SK-N-SH (cell line): ENCODE measurements at places on chromosomes 13 and 19. TPM values are rescaled to one million over a fixed set of nuclear protein-coding genes. Genes with fewer than 3 reads are reported as not detected.

- DNase-seq: no peak
Observed at GRCh38 chr13:102838982-102839381, 6.8 kb upstream of the ERCC5 start.

DNA sequence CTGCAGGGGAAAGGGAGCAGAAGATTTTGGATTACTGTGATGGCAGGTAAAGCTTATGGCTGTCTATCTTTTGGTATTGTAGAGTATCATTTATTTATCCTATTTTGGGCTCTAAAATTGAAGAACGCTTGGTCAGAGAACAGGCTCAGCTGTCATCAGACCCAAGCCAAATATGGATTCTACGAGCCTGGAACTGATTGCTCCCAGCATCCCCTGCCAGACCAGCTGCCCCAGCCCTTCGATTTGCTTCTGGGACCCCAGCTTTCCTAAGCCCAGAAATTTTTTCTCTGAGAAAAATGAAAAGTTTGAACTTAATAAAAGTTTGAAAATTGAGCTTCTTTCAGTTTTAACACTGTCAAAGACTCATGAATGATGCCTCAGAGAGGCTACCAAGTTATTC is 472.8 kb downstream of the DACH1 start:
- DNase-seq: no peak

- no peak for DNase-seq
Observed at GRCh38 chr13:79781829-79782540, 301.0 kb downstream of the NDFIP2 start.

DNA sequence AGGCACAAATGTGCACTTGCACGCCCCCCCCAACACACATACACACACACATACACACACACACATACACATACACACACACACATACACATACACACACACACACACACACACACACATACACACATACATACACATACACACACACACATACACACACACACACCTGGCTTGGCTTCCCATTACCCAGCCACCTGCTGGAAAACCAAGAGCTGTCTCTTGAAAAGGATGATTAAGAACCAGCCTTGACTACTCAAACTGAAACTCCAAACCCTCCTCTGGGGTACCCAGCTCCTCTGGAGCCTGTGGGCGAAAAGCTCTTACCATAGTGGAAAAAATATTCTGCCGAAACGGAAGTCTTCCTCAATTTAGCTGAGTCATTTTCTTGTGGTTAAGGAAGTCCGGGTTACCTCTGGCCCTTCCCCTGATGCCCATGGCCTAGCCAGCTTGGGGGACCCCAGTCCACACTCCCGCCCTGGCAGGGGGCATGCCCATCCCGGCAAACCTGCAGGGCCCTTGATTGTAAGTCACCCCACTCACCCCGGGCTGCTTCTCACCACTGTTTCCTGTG is 21.9 kb downstream of the CEBPA start:
- no peak for DNase-seq

- DNase-seq: peak; percentile 79
Observed at GRCh38 chr19:58409010-58409790, 751 bp downstream of the ZNF584 start.

DNA sequence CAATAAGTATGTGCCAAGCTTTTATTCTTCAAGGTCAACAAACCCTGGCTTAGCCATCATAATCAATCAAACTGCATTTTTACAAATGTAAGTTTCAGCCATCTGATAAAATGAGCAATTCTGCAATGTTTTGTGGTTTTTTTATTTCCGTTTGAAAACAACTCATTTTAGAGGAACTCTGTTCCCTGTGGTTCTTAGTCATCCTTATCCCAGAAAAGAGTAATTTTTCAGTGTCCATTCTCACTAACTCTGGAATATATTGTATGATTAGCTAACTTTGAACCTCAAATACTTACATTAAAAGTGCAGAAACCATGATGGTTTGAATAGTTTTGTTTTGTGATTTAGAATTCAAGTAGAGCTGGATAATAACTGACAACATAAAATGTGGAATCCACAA is 87.6 kb downstream of the IRS2 start:
- DNase-seq: no peak

DNA sequence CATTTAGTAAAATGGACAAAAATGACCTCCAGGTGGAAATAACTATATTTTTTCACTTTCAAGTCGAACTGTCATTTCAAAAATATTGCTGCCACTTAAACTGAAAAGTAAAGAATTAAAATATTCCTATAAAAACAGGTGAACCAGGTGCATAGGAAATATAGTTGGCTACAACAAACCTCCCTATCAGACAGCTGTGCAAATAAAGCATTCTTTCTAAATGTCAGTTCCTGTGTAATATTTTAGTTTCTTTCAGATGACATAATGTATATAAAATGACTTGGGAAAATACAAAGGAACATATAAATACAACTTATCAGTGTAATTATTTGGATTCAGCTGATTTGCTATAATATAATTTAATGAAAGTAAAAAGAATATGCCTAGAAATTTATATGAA is 403.5 kb upstream of the GPC6 start:
- no peak for DNase-seq

DNA sequence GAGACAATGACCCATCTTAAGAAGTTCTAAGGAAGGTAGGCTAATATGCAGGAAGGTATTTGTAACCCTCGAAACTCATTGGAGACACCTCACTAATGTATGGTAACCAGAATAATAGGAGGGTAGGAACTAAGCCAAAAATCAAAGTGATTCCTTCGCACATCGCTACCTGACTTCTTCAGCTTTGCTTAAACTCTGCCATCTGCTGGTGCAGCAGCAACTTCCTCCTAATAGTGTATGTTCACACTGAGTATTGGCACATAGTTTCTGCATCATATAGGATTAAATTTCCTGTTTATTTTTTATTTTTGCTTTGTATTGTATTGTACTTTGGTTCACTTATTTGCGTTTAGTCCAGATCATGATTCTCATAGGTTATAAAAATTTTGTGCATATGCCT is 676.2 kb downstream of the GPC5 start:
- DNase-seq: peak; percentile 14

DNA sequence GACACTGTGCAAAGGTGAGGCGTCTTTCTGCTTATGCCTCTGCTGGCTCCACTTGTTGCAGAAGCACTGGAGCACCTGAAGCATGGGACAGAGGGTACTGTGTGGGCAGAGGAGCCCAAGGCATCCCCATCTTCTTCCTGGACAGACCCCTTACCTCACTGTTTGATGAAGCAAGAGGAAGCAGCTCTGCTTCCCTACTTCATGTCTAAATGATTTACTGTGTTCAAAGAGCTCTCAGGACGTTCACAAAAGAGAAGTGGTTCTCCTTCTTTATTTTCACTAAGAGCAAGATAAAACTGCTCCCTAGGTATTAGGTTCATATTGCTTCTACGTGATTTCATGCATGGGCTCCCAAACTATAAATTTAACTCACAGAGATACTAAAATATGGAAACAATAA is 1635.4 kb upstream of the SLC10A2 start:
- DNase-seq: no peak

The IGFL3 gene
- polyA plus RNA-seq: not detected in 2 replicates

The ZNF235 gene
- 2.7 and 4.1 TPM in 2 replicates for polyA plus RNA-seq

The STARD13 gene
- 5.7 and 6.6 TPM in 2 replicates for polyA plus RNA-seq

The ATP4B gene
- not detected in 2 replicates for polyA plus RNA-seq

The ZNF93 gene
- polyA plus RNA-seq: 4.3 and 6.7 TPM in 2 replicates
